Hippocampal formation (tissue), 2 donors: ENCODE measurements at places on chromosomes 4 and X.

DNA sequence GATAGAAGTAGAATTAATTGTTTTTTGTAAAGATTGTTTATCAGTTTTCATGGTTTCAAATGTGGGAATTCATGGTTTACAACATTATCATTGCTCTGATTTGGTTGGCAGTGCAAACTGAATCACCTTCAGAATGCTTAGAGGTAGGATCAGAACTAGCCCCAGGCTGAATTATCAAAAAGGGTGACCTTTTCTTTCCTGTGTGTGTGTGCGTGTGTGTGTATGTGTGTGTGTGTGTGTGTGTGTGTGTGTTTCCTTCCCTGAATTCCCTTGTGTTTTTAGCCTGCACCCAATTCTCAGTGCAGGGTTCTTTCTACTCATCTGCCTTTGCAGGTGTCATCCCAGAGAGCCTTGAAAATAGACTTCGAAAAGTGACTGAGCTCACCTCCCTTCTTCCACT, 125.0 kb downstream of the BMPR1B start:
- DNase-seq: no peak

DNA sequence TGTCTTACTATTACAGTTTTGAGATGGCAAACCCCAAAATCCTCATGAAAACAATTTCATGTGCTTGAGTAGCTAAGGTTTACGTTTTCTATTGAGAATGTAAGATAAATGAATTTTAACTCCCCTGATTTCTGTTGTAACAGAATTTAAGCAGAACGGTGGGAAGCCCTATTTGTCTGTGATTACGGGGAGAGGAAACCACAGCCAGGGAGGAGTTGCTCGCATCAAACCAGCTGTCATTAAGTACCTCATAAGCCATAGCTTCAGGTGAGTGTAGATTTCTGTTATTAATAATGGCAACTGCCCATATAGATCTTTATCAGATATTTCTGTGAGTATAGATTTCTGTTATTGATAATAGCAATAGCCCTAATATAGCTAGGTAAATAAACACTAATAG, 44.2 kb upstream of the RHOH start:
- no peak for DNase-seq

- DNase-seq: no peak
Observed at GRCh38 chr4:177236886-177237285, 72.8 kb upstream of the NEIL3 start.

DNA sequence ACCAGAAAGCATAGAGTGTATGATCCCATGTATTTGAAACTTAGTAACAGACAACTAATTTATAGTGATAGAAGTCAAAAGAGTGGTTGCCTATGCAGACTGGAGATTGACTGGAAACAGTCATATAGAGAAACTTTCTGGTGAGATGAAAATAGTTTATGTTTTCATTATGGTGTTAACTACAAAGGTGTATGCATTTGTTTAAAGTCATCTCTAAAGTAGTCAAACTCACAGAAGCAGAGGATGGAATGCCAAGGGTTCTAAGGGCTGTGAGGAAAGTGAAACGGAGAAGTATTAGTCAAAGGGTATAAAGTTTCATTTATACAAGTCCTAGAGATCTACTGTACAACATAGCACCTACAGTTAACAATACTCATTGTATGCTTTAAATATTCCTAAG, 45.8 kb downstream of the ENOX2 start:
- DNase-seq: no peak

- DNase-seq: no peak
Observed at GRCh38 chr4:140793291-140793690, 37.1 kb upstream of the TBC1D9 start.

GRCh38 chr4:5371415-5372190, 320.3 kb downstream of the STK32B start:
- DNase-seq: no peak

DNA sequence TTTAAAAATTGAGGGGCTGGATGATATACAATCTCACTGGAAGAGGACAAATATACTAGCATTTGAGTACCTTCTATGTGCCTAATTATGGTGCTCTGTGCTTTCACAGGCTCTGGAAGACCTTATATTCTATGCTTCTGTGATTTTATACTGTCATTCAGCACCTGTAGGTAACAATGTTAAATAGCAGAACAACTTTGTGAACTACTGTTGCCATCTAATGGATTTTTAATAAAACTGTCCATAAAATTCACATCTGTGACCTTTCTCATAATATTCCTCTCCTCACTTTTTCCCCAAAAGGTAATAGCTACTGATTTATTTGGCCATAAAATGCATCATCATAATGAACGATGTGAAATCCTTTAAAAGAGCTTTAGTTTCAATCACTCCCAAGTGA, 21.9 kb downstream of the POU3F4 start:
- DNase-seq: no peak

DNA sequence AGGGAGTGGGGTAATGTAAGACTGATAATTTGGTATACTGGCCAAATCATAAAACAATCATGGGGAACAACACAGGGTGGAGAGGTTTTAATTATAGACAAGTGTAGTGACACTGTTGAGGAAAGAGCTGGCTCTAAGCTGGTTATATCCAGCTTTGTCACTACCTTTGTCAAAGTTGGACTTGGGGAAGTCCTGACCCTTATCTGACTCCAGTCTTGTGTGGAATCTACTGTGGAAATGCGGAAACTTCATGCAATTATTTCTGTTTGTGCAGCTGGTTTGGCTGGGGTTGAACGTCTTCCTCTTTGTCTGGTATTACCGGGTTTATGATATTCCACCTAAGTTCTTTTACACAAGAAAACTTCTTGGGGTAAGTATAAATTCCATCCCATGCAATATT, 2.0 kb downstream of the CYBB start:
- DNase-seq: no peak

- no peak for DNase-seq
Observed at GRCh38 chr4:173934201-173934600, 349.3 kb downstream of the FBXO8 start.

DNA sequence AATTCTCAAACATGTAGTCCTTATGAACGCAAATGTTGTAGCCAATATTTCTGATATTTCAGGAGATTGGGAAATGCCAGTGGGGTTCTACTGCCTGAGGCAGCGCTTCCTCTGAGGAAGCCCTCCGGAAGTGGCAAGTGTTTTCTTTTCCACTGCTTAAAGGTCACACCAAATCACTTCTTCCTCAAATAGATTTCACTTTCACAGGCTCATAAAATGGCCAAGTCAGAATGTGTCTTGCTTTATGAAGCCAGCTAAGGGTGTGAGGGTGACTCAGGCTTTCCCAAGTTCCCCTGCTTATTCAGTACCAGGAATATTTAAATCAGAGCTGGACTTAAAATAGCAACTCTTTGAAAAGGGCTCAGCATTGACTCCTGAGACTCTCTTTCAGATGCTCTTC, 514.2 kb upstream of the DIPK2B start:
- DNase-seq: no peak

DNA sequence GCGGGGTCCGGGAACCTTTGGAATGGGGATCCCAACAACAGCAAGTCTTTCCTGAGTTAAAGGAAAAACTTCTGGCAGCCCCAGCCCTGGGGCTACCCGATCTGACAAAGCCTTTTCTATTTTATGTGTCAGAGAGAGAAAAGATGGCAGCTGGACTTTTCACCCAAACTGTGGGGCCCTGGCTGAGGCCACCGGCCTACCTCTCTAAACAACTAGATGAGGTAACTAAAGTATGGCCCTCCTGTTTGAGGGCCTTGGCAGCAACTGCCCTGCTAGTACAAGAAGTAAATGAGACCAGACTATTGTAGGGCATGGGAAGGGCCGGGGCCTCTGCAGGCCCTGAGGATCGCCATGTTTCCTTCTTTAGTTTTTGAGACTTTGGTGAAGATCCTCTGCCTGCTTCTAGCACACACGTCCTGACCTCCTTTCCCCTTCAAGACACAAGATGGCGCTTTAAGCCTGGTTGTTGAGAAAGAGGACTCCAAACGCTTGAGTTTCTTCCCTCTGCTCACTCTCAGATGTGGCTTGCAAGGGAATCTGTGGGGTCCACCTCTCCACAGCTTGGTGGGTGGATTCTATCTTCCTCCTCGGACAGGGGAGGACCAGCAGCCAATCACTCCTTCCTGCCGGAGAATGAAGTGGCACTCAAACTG, 18.5 kb upstream of the DRD5 start:
- DNase-seq: peak; percentile 45

DNA sequence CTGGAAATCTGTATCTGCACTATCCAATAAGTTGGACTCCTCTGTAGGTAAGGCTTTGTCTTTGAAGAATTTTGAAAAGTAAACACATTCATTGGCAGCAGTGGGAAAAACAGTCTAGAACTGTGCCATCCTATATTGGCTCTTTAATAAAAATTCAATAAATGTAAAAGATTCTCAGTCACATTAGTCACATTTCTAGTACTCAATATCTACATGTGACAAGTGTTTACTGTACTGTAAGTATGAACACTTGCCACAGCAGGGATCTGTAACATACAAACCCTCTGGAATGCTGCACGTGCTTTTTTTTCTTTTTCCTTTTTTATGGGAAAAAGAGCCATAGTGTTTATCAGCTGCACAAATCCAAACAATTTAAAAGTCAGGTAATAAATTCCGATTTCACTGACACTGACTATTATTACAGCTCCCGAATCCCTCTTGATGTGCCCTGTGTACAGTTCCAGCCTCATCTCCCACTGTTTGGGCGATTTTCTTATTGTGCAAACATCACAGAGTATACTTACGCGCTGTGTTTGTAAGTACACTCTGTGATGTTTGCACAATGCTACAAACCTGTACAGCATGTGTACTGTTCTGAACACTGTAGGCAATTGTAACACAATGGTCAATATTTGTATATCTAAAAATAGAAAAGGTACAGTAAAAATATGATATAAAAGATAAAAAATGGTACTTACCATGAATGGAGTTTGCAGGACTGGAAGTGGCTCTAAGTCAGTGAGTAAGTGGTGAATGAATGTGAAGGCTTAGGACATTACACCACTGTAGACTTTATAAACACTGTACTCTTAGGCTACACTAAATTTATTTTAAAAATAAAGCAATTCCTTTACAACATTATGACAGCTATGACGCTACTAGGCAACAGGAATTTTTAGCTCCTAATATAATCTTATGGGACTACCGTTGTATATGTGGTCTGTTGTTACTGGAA, 8.7 kb downstream of the PYURF start:
- DNase-seq: no peak

- DNase-seq: no peak
Observed at GRCh38 chr4:100060765-100061416, 110.8 kb upstream of the H2AZ1 start.

DNA sequence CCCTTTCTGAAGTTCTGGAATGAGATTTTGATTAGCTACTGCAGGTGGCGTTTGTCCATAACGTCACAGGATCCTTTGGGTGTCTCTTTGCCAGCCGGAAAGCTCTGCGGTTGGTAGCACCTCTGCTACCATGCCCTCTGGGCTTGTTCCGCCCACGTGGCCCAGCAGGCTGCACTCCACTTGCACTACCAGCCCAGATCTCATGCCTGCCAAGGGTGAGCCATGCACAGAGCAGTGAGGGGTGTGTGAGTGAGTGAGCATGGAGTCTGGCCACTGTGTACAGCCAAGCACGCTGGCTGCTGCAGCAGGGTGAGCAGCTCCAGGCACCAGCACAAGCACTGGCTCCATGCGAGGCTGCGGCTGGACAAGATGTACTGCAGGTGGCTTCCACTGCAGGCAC, 6.6 kb upstream of the HNRNPD start:
- DNase-seq: peak; percentile 38

DNA sequence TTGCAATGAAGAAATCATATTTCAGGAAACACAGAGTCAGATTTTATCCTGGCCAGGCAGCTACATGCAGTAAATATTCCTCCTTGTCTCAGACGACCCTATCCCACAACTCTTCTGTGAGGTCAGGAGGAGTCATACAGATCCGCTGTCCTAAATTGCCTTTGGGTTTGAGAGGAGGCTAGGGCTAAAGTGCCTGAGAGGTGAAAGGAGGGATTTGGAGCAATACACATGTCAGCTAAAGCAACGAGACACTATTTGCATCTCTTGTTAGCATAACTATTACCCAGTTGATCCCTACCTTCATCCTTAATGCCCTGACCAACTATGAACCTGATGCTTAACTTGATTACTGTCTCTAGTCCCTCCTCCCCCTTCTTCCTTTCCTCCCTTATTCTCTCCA, 98.6 kb downstream of the TBC1D19 start:
- no peak for DNase-seq

DNA sequence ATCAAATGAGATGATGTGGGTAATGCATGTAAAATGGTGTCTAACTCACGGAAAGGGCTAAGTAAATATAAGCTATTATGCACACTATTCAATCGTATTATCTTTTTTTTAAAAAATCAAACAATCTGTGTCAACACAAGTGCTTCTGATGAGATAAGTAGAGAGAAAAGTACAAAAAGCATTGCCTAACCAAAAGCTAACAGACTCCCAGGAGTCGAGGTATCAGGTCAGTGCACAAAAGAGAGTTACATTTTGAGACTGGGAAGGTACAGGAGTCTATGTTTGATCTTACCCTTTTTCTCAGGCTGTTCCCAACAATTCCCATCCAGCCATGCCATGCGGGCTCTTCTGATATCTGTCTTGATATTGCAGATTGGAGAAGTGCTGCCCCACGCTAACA, 203.3 kb upstream of the ZIC3 start:
- no peak for DNase-seq

DNA sequence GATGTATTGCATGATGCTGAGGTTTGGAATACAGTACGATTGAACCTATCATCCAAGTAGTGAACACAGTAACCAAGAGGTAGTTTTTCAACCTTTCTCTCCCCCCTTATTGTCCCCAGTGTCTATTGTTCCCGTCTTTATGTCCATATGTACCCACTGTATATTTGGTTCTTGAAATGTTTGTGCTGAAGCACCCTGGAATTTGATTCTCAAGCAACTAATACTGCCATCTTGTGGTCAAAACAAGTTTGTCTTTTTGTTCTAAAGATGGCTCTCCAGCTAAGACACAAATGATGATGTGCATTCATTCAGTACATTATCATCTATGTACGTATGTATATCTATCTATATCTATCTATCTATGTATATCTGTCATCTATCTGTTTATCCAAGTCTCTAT, 33.5 kb upstream of the DCX start:
- DNase-seq: peak; percentile 64

DNA sequence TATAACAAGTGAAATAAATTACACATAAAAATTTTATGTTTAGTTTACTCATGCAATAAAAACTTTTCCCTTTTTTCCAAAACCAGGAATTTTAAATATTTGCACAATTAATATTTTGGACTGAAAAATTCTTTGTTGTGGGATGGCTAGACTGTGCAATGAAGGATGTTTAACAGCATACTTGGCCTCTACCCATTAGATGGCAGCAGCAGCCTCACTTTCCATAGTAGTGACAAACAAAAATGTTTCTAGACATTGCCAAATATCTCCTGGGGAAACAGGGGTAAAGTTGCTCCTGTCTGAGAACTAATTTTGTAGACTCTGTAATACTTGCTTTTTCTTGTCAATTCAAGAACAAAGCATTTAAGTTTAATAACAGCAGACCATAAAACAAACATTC, 49.8 kb downstream of the SCLT1 start:
- no peak for DNase-seq

- no peak for DNase-seq
Observed at GRCh38 chrX:46831765-46832327, 5.0 kb upstream of the RP2 start.

DNA sequence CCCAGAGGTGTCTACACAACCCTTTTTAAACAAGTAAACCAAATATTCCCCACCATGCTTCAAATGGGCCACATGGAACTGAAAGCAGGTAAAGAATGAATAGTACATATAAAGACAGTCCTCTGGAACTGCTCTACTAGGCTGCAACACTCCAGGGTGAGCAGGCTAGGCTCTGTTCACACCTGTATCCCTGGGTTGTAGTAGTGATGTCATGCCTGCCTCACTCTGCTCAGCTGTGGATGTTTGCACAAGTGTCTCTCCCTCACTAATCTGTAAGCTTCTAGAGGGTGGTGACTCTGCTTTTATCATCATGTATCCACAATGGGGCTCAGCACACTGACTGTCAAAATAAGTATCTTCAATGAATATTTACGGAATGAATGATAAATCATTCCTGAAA, 20.4 kb downstream of the LEF1 start:
- DNase-seq: no peak
